ENCODE measurements at places on chromosomes 6 and 20.

- no peak for DNase-seq
Observed at GRCh38 chr6:110357298-110357663, 868 bp downstream of the METTL24 start.

GRCh38 chr6:45535933-45536332 lies 158.2 kb upstream of the SUPT3H start:
- no peak for DNase-seq

DNA sequence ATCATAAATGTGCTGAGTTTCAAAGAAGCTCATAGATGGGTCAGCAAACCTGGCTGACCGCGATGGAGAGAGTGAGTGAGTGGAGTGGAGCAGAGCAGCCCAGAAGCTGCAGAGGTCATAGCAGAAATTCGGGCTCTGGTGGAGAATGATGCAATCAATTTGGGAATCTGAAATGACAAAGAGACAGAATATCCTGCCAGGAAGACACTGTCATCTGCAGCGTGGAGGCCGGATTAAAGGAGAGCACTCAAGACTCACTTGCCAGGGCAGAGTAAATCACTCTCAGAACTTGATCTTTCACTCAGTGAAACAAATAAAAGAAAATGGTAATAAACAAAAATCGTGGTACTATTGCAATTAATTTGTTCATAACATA lies 109.6 kb upstream of the RREB1 start:
- DNase-seq, result no peak

- DNase-seq, result no peak
Observed at GRCh38 chr20:48142516-48142773, 357.2 kb upstream of the SULF2 start.

- no peak for DNase-seq
Observed at GRCh38 chr6:168015482-168016175, 18.2 kb downstream of the KIF25 start.

GRCh38 chr20:20731000-20731944 lies 18.8 kb upstream of the RALGAPA2 start:
- DNase-seq, result no peak

DNA sequence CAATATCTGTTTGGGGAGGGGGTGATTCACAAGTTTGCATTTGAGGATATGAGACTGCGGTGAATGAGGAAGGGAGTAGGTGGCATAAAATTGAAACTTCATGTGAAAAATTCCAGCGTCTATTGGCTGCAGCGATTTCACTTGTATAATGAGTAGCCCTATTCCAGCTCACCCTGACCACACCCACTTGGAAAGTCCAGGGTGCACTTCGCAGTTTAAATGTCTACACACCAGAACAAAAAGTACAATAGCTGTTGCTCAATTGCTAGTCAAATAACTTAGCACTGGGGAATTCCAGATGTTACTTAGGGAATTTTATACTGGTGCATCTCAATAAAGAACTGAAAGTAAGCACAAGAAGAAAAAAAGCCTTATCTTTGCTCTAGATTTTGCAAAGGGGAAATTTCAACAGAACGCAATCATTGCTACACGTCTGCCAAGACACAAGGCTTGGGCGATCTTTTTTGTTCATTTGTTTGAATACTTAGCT lies 6.3 kb downstream of the TNFAIP3 start:
- DNase-seq, result peak; percentile 35

DNA sequence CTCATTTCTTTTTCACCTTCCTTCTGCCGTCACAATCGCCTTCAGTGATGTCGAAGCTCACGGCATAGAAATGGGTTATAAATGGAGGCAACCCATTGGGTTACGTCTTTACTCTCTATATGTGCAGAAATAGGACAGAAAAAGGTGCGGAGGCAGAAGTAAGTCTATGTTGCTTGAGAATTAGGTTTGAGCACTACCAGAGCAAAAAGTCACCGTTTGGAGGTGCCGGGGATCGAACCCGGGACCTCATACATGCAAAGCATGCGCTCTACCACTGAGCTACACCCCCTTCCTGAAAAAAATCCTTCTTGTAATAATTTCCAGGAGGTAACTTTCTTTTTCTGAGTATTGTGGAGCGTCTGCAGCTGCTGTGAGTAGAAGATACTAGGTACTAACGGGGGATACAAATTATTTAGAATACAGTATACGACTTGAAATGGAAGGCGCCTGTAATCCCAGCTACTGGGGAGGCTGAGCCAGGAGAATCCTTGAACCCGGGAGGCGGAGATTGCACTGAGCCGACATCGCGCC lies 134.2 kb downstream of the TRIM27 start:
- DNase-seq, result no peak

- DNase-seq, result no peak
Observed at GRCh38 chr20:63464289-63464635, 8.2 kb downstream of the KCNQ2 start.

- no peak for DNase-seq
Observed at GRCh38 chr6:146909376-146909775, 294.8 kb upstream of the STXBP5 start.

DNA sequence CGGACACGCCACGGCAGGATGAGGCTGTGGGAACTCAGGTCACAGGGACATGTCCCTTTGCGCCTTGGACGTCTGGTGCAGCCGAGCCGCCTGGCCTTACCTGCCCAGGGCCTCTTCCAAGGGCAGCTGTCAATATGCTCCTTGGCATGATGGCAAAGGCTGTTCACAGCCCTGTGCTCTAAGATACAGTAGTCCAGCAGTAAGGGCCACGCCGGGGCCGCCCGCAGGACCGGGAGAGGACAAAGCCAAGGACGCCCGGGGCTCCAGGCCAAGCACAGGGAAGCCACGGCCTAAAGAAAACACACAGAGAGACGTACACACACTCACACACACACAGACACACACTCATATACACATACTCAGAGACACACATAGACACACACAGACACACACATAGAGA lies 13.0 kb downstream of the FOXF2 start:
- DNase-seq, result no peak

DNA sequence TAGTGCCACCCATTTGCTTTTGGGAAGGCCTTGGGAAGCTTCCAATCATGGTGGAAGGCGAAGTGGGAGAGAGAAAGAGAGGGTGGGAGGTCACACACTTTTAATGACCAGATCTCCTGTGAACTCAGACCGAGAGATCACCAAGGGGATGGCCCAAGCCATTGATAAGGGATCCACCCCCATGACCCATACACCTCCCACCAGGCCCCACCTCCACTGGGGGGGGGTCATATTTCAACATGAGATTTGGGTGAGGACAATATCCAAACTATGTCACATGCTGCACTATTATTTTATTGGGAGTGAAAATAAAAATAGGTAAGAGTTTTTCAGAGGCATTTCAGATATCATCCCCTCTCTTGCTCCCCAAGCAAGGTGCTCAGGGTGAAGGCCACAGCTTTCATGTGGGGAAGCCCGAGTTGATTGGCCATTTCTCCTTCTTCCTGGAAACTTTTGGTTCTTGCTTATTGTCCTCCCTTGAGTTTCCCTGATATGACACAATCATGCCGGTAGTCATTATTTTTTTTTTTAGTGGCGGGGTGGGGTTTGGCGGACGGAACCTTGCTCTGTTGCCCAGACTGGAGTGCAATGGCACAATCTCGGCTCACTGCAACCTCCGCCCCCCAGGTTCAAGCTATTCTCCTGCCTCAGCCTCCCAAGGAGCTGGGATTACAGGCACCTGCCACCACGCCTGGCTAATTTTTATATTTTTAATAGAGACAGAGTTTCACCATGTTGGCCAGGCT lies 15.2 kb downstream of the GMPR start:
- no peak for DNase-seq

DNA sequence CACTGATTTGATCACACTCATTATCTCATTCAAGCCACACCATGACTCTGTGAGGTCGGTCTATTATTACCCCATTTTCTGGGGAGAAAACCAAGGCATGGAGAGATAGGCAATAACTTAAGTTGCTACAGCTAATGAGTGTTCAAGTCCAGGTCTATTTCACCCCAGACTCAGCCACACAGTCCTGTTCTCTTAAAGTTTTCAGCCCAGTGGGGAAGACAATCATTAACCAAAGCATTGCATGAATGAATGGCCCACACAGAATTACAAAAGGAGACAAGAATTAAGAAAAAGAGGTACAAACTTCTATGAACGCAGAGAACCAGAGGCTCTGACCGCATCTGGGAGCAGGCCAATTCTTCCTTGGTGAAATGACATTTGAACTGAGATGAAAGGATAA lies 7.1 kb downstream of the BPI start:
- no peak for DNase-seq

DNA sequence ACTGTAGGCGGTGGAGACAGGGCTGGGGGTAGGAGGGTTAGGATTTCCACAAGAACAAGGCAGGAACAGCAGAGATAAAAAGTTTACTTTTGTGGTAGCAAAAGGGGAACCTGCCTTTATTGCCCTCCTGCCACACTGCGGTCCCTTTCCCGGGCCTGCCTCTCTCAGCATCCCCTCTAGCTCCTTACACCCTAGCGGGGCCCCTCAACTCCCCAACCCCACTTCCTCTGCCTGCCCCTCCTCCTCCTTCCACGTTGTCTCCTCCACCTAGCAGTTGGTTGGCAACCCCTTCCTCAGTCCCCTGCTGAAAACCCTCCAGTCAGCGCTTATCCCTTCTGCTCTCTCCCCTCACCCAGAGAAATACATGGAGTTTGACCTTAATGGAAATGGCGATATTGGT lies 714 bp downstream of the AIF1 start:
- peak; percentile 34 for DNase-seq

DNA sequence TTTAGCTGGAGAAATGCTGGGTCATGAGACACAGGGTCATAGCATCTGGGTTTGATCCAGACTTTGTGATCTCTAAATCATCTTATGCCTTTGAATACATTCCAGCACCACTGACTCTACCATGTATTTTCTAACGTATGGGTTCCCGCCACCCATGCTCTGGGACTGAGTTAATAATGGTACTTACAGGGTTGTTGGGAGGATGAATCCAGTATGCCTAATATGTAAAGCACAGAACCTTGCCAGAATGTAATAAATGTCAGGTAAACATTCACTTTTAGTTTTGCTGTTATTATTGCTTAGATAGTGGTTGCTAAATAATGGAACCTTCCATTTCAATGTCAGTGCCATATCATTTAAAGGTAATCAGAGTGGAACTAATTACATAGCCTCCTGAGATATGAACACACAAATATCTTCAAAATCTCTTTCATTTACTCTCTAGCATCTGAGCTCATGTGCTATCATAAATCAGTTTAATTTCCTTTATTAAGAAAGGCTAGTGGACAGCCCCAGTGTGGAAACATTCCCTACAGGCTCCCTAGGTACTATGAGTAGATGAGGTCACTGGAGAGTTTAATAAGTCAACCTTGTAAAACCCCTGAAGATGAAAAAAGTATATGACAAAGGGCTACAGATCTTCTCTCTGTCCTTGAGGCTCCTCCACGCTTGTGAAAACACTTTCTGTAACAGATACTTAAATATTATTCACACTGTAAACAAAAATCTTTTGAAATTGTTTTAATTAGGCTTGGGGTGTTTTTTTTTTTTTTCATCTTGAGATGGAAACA lies 226.6 kb downstream of the ALDH8A1 start:
- no peak for DNase-seq

- no peak for DNase-seq
Observed at GRCh38 chr6:45715508-45715803, 300.2 kb downstream of the CLIC5 start.

DNA sequence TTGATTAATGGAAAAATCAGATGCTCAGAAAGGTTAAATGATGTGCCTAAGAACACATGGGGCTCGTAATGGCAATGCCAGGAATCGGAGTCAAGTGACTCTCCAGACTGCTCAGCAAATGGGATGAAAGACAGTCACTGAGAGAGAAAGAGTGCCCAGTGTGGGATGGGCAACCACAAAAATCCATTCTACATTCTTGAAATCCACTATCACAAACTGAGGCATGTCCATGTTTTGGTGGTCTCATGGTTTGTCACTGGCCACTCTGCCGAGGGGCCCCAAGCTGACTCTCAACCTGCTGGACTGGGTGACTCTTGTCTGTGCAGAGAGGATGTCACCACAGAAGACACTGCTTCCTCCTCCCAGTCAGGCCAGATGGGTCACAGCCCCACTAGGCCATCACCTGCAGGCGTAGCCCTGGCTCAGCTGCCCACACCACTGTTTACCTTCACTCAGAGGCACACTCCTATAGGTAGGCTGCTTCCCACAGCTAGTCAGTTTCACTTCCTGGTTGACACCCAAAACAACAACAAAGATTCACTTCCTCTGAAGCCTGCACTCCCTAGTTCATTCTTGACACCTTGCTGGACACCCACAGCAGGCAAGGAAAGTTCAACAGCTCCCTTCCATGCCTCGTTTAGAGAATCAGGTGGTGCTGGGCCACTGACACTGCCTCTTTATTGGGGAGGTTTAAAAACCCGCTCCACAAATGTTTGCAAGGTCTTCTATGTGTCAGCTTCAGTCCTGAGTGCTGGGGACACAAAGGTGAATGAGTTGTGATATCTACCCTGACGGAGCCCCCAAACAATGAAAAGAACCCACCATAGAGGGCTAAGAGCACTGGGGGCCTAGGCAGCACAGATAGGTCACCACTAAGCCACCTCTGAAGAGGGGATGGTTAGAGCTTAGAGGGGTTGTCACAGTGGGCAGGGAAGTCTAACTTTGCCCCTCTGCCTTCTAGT lies 21.7 kb downstream of the MAP1LC3A start:
- DNase-seq, result no peak

GRCh38 chr6:157099912-157100593 lies 223.3 kb downstream of the TMEM242 start:
- peak; percentile 52 for DNase-seq

- DNase-seq, result no peak
Observed at GRCh38 chr6:110475066-110475653, 1.3 kb downstream of the SLC22A16 start.

- no peak for DNase-seq
Observed at GRCh38 chr20:15638816-15639215, 934.4 kb downstream of the KIF16B start.

DNA sequence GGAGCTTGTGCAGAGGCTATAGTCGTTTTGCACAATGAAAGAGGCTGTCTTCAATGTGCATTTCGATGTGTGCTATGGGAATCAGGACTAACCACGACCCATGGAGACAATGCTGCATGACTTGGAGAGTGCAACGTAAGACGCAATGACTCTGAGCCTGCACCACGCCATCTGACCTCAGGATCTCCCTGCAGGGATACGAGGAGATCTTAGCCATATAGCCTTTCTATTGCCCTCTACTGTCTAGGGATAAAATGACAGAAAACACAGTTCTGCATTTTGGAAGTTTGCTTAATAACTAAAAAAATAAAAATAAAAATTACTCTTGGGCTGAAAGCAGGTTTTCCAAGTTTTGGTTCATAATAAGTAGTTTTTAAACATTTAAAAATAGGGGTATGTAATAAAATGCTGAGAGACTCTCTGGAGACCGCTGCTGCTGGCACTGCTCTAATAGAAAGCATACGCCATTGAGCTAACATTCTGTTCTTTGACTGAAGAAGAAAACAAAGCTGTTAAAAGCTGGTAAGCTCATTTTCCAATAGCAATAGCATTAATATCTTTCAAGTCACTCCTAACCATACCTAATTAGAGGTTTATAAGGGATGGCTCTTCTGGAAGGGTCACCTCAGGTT lies 87.2 kb downstream of the PDE7B start:
- DNase-seq, result no peak

DNA sequence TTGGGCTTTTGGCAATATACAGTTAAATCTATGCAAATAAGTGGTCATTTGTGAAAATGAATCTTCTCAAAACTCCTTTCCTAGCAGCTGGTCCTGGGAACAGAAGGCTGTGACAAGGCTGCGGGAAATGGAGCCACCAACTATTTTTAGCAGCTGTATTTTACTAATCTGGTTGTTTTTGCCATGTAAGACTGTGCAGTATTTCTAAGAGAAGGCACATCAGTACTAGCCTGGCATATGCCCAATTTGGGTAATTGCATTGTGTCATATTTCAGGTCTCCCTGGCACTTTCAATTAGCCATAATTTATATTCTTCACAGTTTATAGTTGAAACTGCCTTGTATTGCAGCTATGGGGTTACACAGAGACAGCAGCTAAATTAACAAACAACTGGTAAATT lies 109.6 kb downstream of the MANEA start:
- DNase-seq, result no peak

Data from stimulated activated naive CD4-positive, alpha-beta T cell (primary cell).